ENCODE measurements at places on chromosomes 7 and 10.

DNA sequence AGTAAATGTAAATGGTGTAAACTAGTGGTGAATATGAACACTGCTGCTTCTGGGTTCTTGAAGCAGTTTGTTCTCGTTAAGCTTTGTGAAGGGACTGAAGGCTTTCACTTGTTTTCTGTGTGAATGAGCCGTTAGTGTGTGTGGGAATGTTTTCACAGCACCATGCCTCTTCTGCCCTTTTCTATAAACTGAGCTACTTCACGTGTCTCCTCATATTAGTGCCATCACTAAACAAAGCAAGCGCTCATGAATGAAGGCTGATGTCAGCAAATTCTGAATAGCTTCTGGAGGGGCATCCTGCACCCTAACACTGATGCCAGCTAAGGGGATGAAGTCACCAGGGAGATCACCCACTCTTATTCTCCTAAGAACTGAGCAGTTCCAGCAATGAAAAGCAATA lies 205.6 kb upstream of the ETV1 start:
- DNase-seq, result no peak

- DNase-seq, result no peak
These were observed 526.7 kb upstream of the NRP1 start for GRCh38 chr10:33861016-33861704.

- DNase-seq, result no peak
These were observed 39.9 kb downstream of the SLC26A4 start for GRCh38 chr7:107700570-107700969.

GRCh38 chr7:103123529-103123928 lies 25.4 kb downstream of the NAPEPLD start:
- no peak for DNase-seq

GRCh38 chr7:126778101-126778500 lies 474.6 kb downstream of the GRM8 start:
- no peak for DNase-seq

DNA sequence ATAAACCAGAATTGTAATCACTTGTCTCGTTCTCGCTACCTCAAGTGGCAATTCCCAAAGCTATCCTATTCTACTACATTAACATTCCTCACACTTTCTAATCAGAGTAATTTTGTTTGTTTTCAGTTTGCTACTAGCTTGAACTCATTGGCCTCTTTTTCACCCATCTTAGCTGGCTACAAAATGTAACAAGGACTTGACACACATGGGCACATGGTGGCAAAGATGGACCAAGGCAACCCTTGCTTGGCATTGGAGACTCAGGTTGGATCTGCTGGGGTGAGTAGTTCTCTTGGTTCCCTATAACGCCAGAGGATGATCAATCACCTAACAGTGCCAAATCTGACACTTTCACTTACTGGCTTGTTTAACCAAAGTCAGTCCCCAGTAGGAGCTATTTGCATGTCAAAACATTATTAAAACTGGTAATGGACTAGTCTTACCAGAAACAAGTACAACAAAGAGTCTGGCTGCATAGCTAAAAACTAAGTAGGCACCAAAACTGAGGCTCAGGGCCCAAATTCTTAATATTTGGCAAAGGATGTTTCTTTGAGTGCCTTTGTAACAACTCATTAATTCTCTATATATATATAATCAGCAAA lies 1.9 kb downstream of the USP6NL start:
- DNase-seq, result no peak

DNA sequence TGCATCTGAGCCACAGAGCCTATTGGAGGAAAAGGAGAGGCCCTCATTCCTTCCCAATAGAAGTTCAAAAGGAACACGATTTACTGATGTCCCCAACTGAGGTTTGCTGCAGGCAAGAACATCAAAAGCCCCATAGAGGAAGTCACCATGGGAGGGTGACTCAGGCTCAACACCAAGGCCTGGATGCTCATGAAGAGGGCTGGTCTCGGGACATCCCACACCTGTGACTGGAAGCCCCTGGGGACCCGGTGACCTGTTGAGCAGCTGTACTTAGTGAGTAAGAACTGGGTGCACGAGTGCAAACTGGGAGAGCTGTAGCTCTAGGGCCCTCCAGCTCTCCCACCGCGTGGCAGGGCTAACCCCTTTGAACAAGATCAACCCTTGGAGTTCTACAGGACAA lies 38.0 kb downstream of the CYTH3 start:
- no peak for DNase-seq

- no peak for DNase-seq
These were observed 343.0 kb upstream of the PODXL start for GRCh38 chr7:131899271-131900030.

DNA sequence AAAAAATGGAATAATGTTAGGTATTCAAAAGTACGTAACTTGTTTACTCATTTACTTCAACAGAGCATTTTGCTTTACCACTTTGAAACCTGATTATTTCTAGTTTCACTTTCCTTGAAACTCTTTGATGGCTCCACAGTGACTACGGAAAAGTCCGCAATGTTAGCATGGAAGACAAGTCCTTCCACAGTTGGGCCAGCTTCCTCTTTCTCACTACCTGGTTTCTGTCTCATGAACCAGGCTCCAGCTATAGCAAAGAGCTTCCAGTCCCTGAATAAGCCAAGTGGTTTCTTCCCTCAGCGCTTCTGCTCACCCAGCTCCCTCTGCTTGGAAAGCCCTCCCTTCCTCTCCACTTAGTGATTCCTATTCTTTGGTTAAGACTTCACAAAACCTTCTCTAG lies 44.8 kb upstream of the SLC16A12 start:
- no peak for DNase-seq

DNA sequence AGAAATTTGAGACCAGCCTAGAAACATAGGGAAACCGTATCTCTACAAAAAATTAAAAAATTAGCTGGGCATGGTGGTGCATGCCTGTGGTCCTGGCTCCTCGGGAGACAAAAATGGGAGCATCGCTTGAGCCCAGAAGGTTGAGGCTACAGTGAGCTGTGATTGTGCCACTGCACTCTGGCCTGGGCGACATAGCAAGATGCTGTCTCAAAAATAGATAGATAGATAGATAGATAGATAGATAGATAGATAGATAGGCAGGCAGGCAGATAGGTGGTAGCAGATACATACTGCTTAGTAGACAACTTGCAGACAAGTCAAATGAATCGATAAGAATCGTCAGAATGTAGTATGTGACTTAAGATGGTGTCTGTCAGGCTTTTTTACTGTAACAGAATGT lies 106.9 kb downstream of the SND1 start:
- DNase-seq, result no peak

- no peak for DNase-seq
These were observed 201.4 kb downstream of the PTEN start for GRCh38 chr10:88064608-88065382.

GRCh38 chr10:80126876-80127275 lies 5.7 kb upstream of the PLAC9 start:
- DNase-seq, result no peak

DNA sequence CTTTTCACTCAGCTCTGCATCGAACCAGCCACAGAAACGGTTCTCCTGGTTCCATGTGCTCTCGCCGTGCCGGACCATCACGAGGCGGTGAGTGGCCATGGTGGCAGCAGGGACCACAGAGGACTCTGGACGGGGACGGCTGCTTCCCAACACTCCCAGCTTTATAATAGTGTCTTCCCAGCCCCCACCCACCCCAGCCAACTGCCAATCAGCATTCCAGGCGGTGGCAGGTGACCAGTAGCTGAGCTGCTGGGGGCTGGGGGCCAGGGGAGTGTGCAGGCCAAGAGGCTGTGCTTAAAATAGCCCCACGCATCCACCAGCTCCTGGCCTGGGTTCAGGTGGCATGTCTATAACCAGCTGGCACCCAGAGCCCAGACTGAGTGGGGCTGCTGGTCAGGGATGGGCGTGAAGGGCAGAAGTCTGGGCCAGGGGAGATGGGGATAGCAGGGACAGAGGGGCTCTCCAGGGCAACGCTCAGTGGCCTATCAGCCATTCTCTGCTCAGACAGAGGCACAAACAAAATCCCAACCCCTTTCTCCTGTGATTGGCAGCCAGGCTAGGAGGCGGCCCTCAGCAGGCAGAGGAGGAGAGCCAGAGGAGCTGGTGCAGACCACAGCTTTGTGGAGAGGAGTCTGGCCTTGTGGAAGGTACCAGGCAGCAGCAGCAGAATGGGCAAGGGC lies at the start of gene PGAM2:
PGAM2 (minus strand) TSS at position 137 of the 680 bp plus-strand sequence; CDS start at position 99, 38 bp downstream.
- DNase-seq, result no peak

All from effector CD4-positive, alpha-beta T cell (primary cell).